AG20443 (cell line): ENCODE measurements at places on chromosomes 1 and 21.

GRCh38 chr1:214698559-214698958 is 95.6 kb downstream of the CENPF start:
- DNase-seq = no peak

- DNase-seq = no peak
Observed at GRCh38 chr1:158185770-158186169, 5.1 kb downstream of the CD1D start.

DNA sequence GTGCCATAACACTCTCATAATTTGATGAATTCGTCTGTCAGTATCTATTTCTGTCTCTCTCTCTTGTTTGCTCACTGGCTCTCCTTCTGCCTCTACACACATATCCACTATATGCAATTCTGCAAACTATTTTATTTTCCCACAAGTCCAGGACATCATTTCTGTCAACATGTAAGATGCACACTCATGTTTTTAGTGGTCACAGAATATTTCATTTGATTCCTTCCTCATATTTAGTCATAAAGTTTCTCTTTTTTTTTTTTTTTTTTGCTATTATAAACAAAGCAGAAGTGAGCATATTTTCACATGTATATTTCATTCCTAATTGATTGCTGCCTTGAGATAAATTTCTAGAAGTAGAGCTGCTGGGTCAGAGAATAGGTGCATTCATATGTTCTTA is 165.3 kb downstream of the PGBD5 start:
- no peak for DNase-seq

- DNase-seq = no peak
Observed at GRCh38 chr1:179129702-179130473, 48.0 kb downstream of the TOR3A start.

- no peak for DNase-seq
Observed at GRCh38 chr1:236536540-236536939, 12.8 kb downstream of the LGALS8 start.

DNA sequence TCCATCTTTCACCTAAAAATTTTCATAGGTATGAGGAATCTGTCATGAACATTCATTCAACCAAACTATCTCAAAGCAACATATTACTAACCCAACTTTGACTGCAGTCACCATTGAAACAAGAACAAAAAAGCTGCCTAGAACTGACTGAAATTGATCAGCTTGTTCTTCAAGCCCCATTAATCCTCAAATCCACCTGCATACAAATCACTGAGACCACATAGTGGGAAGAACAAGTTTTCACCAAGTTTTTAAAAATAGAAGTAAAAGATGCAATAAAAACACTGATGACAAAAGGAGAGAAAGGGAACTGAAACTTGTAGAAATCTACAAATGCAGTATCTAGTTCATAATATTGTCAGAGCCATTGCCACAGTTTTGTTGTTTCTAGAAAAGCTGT is 6.1 kb downstream of the SORT1 start:
- no peak for DNase-seq

DNA sequence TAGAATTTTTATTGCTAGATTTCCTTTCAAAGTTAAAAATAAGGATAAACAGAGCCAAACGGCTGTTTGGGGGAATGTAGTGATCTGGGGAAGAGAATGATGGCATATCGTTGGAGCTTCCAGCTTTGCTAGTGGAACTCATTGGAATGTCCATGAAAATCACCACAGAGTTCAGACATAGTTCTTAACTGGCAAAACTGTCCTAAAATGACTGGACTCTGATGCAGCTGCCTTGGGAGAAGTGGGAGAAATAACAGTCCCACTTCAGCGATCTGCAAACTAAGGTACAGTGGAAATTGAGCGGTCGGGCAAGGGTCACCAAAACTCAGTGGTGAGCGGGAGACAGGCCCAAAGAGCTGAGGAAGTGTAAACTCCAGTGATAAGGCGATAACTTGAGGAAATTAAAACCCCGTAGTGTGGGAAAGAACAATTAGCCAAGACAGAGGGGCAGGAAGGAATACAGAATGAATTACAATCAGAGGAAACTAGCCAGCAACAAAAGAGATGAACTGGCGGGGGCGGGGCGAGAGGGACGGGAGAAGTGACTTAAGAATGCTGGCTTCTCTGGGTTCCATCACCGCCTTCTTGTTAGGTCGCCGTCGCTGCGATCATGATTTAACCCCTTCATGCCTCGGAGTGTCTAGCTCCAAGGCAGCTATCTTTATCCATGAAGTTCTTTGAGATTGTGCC is 89.8 kb upstream of the ARHGAP29 start:
- DNase-seq = peak; percentile 35

DNA sequence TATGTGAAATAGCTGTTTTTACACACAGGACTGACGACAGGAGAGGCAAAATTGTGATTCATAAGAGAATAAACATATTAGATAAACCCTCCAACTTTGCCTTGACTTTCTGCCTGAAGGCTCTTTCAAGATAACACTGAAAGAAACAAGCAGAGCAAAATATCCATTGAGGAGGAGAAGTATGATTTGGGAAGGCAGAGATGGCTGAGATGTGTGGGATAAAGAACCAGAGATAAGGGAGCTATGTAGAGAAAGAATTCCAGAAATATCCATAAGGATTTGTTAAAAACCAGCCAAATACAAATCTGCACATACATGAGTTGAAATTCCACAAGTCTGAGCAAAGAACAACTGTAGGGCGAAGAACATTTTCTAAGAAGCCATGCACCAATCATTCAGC is 1064.7 kb downstream of the PLA2G4A start:
- no peak for DNase-seq

DNA sequence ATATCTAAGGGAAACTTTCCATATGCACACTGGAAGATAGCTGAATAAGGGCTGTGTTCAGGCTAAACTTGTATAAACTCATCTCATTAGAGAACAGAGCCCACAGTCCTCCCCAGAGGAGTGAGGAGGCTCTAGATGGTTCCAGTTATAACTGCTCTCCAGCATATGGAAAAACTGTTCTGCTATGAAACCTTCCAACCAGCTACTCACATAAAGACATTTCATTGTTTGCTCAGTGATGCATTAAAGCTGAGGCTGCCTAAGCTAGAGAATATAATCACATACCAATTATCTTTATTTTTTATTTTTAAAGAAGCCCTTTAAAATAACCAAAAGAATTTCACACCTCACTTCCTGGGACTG is 13.3 kb downstream of the AHCYL1 start:
- no peak for DNase-seq

DNA sequence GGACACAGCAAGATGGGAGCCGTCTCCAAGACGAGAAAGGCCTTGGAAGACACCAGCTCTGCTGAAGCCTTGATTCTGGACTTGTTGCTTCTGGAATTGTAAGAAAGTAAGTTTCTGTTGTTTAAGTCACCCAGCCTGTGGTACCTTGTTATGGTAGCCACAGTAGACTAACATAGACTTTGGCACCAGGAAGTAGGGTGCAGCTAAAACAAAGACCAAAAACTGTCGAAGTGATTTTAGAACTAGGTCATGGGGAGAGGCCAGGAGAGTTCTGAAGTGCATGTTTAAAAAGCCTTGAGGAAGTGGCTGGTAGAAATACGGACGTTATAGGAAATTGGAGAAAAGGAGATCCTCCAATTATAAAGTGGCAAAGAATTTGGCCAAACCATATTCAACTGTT is 28.5 kb downstream of the ZNF496 start:
- DNase-seq = no peak

DNA sequence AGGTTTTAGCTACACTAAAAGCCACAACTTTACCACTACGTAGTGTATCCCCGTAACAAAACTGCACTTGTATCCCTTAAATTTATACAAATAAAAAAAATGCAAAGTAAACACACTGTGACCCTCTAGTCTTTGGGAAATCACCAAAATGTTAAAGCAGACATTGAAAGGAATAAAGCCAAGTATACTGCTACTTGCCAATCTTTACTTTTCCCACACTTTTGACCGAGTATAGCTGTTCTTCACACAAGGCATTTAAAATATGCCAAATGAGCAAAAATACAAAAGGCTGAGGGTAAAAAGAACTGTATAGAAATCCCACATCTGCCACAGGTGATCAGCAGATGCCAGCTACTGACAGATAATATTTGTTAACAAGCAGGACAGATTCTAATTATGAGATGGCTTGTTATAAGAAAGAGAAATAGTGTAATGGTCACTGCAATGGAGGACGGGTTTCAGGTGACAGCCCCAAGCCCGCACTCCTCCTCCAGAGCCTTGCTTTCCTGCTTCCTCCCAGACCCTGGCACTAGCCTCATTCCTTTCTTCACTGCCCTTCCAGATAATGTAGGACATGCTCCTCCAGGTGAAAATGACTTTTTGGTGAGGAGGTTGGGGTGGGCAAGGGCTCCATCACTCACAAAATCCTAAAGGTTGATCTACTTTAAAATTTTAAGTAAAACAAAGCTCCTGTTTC is 18.1 kb downstream of the KCNT2 start:
- no peak for DNase-seq

GRCh38 chr1:157829210-157829609 is 9.3 kb upstream of the FCRL1 start:
- no peak for DNase-seq

DNA sequence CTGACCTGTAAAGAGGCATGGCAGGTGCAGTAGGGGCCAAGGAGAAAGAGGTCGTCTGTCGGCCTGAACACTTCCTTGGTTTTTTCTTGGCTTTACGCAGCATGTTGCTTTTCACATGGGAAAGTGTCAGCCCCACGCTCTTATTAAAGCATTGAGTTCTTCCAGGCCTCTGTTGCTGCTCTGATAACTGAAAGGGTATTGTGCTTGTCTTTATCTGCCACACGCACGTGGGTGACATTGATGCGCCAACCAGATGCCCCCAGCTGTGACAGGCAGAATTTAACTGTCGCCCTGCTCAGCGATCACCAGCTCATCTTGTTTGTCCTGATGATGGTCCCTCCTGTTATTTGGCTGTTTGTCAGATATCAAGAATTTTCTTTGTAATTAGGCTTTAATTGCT is 76.5 kb downstream of the GALNT2 start:
- no peak for DNase-seq

- DNase-seq = no peak
Observed at GRCh38 chr1:207817778-207818751, 66.2 kb downstream of the CD46 start.

DNA sequence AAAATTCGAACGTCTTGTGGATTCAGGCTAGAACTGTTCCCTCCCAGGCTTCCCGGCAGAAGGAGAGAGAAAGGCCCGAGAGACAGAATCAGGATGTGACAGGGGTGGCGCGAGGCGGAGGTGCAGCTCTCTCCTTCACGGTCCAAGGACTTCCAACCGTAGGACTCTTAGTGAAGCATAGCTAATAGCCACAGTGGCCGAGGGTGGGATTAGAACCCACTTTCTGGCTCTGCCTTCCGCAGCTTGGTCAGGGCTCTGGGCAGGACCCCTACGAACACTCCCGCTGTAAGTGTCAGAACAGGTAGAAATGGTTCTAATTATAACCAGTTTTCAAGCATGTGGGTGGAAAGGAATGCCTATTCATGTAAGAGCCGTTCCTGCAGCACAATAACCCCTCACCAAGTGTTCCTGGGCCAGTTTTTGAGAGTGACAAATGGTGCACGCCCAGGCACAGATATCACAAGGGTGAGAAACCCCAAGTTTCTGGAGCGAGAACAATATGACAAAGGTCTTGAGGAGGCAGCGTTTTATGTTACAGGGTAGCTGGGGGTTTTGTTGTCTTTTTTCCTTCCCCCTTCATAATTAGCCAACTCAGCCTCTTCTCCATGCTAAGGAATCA is 86.4 kb downstream of the SYF2 start:
- DNase-seq = no peak

- DNase-seq = no peak
Observed at GRCh38 chr1:232452117-232452516, 177.8 kb downstream of the SIPA1L2 start.

DNA sequence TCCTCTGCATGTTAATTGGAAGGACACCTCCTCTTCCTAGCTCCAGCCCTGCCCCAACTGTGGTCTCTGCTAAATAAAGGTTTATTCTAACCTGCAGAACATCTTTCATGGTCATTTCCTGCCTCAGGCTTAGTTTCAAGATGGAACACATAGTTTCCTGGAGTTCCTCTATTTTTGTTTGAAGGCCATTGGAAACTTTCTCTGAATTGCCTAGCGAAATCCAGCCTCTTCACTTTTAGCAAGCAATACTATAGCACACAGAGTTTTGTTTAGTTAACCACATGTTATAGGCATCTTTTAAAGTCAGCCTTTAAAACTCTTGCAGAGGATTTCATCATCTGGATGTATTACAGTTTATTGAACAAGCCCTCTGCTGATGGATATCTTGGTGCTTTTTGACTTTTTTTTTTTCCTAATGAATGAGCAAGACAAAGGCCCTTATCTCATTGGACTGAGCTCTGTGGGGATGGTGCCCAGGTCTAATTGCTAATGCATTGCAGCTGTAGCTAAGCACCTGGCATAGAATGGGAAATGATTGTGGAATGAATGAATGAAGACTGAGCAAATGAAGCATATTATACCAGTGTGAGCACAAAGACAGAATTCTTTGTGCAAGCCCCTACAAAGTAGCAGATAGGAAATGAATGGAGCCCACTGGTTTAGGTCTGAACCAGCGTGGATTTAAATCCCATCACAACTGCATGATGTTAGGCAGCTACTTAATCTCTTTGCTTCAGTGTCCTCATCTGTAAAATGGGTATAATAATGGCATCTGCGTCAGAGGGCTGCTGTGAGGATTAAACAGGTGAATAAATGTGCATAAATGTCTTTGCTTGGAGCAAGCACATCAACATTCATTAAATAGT is 641 bp upstream of the CFAP107 start:
- DNase-seq = no peak
